ENCODE measurements at places on chromosomes 2 and 18. TPM values are rescaled to one million over a fixed set of nuclear protein-coding genes. Genes with fewer than 3 reads are reported as not detected.

IL1RL1 gene
- 0.25 TPM for total RNA-seq

COL4A3 gene
- 0.49 TPM for total RNA-seq

VWC2L gene
- 3.2 TPM for total RNA-seq

PTPRN gene
- total RNA-seq = 32.7 TPM

PARD3B gene
- 3.4 TPM for total RNA-seq

UBXN4 gene
- 55.1 TPM for total RNA-seq

FLACC1 gene
- 3.0 TPM for total RNA-seq

IL36G gene
- total RNA-seq = not detected

UCN gene
- 1.2 TPM for total RNA-seq

SERPINB3 gene
- total RNA-seq = not detected

PAX8 gene
- not detected for total RNA-seq

HOXD8 gene
- total RNA-seq = 0.25 TPM

DNPEP gene
- total RNA-seq = 11.1 TPM

PRKAG3 gene
- total RNA-seq = not detected

SEPTIN10 gene
- total RNA-seq = 56.3 TPM

CYRIA gene
- total RNA-seq = 189 TPM

PPP1R1C gene
- total RNA-seq = 0.49 TPM

ZCCHC2 gene
- total RNA-seq = 9.1 TPM

TFCP2L1 gene
- total RNA-seq = under 0.01 TPM

GAL3ST2 gene
- 0.74 TPM for total RNA-seq

HSBP1L1 gene
- 1.5 TPM for total RNA-seq

ARHGAP15 gene
- 19.9 TPM for total RNA-seq

DNMT3A gene
- 39.8 TPM for total RNA-seq

STARD6 gene
- total RNA-seq = not detected

CXCR1 gene
- not detected for total RNA-seq

BCL11A gene
- total RNA-seq = 89.5 TPM

CCDC74B gene
- total RNA-seq = 4.7 TPM

SERPINB4 gene
- not detected for total RNA-seq

MORN2 gene
- 17.2 TPM for total RNA-seq

BOLL gene
- total RNA-seq = not detected

SIGLEC15 gene
- not detected for total RNA-seq

ERLEC1 gene
- total RNA-seq = 66.9 TPM

UGT1A10 gene
- total RNA-seq = not detected

DLGAP1 gene
- total RNA-seq = 77.2 TPM

CNDP1 gene
- 0.49 TPM for total RNA-seq

MPP4 gene
- 0.25 TPM for total RNA-seq

SP5 gene
- total RNA-seq = 9.3 TPM

NFU1 gene
- total RNA-seq = 32.9 TPM

CCDC102B gene
- total RNA-seq = 12.5 TPM

RAPGEF4 gene
- total RNA-seq = 13.5 TPM
